Omental fat pad (tissue), 4 donors: ENCODE measurements at places on chromosomes 1 and 21. TPM values are rescaled to one million over a fixed set of nuclear protein-coding genes. Genes with fewer than 3 reads are reported as not detected.

The GUCA2B gene
- total RNA-seq = not detected

The KAZN gene
- 25.7 TPM for total RNA-seq

DNA sequence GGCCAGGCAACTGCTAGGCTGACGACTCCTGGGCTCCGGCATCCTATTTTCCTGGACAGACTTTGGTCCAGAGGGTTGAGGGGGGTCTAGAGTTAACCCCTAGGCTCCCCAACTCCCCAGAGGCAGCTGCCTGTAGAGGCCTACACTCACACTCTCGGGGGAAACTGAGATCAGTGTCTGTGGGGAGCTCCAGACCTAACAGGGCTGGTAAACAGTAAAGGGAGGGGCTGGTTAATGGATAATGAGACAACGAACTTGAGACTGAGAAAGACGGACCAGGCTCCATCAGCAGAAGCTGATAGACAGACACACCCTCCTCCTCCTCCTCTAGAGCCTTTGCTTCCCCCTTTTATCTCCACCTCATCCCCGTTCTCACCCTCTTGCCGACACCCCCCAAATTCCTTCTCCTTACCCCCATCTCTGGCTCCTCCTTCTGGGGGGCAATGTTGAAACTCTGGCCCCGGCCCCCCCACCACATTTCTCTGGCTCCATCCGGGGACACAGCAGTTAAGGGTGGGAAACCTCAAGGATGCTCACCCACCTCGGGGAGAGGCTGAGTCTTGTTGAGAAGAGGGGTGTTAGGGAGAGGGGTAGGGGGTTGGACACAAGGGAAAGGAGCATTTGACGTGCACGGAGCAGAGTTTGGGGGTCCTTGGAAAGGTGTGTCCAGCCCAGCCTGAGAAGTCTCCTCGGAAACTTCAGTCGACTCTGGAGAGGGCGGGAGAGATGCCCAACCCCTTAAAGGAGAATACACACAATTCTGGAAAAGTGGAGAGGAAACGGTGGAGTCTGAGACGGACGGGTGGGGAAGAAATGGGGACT is at the start of gene MTMR11:
Gene MTMR11, minus strand, starts transcription at position 710 of the 822 bp plus-strand sequence. Its CDS starts 232 bp downstream, at position 478.
- no peak for DNase-seq

DNA sequence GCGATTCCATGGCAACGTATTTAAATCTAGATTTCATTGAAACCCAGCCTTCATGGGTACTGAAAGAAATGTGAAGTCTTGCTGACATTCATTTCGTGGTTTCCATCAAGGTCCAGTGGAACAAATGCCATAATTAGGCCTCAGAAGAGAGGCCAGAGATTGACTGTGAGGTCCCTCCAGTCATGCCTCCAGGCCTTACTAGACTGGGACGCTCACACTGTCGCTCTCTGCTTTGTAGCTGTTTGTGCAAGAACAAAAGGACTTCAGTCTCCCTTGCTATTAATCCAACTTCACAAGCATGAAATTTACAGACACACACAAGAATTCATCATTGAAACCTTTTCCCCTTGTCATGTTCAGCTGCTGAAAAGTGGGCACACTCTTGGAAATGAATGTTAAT is 180.4 kb upstream of the FOXD3 start:
- no peak for DNase-seq

DNA sequence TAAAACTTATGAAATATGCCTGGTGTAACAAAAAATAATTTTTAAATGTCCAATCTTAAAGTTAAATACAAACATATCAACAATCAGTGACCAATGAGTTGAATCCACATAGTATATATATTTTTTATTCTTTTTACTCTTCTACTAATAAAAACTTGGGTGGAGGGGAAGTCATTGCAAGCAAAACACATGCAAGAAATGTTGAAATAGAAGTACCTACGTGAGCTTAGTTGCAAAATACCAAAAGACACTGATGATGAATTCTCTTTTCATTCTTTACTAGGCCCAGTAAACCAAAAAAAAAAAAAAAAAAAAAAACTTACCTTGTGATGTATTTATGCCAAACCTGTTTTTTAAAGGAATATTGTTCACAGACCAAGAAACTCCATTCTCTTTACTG is 26.4 kb upstream of the PLA2G4A start:
- DNase-seq = no peak

GRCh38 chr1:214494706-214495105 is 56.7 kb downstream of the PTPN14 start:
- no peak for DNase-seq

- DNase-seq = no peak
Observed at GRCh38 chr1:10816743-10817369, 20.4 kb upstream of the CASZ1 start.

DNA sequence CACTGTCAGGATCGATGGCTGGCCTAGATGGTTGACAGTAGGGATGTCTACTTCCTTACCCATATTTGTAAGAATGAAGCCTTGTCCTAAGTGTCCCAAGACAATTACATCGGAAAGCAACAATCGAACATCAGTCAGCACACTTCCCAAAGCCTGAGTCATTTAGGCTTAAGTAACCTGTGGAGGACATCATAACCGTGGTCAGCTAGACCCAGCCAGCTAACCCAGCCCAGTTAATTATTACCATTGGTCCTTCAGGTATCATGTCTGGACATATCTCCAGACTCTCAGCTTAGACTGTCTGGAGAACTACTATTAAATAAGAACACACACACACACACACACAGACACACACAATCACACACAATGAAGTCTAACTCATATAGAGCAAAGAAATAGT is 264.7 kb downstream of the TRABD2B start:
- DNase-seq = no peak
